T-helper 9 cell (primary cell): ENCODE measurements at places on chromosomes 3 and 15.
A peak's percentile ranks its signal among the peaks of the same experiment; 100 is the strongest.

DNA sequence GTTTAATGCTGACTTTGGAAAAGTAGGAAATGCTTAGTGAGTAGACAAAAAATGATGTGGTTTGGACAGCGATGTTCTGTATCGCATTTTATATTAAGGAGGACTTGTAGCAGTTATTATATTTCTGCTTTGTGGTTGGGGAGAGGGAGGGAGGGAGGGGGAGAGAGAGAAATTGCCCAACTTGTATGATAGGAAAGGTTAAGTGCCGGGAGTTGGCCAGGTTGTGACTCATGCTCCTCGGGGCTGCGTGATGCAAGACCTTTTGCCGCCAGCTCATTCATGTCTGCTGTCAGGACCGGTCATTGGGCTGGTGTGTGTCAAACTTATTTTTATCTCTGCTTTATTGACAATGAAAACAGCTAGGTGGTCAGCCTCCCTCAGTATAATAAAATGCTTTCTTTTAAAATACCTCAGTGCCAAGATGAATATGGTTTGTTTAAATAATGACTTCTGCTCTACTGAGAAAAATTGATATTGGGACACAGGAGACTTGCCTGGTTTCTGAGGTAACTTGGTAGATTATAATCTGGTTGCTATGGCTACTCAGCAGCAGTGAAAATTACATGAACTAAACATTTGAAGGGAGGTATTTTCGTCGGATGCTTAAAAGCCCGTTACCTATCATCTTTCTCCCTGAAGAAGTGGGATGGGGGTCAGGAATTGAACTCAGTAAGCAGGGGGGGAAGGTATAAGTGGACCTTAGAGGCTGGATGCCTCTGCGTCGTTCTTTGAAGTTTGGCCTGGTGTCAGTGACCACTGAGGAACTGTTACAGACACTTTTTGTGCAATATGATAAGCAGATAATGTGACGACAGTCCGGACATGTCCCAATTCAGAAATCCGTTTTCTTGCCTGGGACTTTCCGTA is 90.7 kb downstream of the FNDC3B start:
- DNase-seq: peak; percentile 52

- DNase-seq: no peak
These were observed 6.9 kb downstream of the C15orf62 start for GRCh38 chr15:40776537-40777141.

DNA sequence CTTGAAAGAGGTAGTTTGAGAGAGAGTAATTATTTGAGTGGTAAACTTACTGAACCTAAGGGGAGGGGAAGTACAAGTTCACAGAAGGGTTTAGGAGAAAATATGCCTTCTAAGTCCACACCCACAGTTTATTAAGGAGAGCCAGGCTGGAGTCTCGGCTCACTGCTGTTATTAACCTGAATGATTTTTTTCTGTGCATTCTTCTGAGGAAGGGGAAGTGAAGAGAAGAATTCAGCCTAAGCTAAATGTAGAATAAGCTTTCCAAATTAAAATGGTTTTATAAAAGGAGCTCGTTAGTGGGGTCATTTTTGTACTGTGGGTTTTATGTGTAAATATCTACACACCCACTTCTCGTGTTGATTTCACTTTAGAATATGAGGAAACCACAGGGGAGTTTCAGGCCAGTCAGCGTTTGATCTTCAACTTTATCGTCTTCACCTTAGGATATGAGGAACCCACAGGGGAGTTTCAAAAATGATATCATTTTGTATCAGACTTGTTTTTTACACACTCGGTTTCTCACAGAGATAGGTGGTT is 1.5 kb downstream of the WHAMM start:
- peak; percentile 13 for DNase-seq

DNA sequence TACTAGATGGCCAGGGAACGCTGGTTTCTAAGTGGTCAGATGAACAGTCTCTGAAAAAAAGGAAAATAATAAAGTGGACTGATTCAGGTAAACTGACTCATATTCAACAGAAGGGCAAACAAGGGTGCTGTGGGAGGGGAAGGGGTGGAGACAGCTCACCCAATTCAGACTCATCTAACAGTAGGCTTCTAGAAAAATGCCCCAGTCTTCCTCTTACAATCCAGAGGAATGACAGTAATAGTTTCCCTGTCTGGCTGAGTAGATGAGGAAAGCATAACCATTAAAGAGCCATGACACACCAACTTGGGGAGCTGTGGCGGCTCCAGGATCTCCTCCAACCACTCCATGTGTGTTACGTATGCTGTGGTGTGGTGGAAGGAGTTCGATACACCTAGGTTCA is 231.4 kb upstream of the UMPS start:
- no peak for DNase-seq
